ENCODE measurements at places on chromosomes 6 and 20.

DNA sequence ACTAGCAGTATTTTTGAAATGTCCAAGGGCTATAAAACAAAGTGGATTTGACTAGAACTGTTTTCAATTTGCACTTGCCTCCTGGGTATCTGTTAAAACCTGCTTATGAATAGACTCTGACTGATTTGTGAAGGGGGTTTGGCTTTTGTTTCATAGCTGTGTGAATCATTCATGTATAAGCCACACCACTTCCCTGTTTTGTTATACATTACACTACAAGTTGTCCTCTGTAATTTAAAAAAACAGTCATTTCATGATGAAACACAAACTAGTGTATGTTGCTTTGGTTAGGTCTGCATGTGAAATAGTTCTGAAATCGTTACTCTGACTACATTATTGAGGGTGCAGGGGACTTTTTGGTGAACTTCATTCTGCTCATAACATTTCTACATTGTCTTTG is 121.7 kb downstream of the NKAIN2 start:
- no peak for DNase-seq

- no peak for DNase-seq
These were observed 26.3 kb downstream of the FAM50B start for GRCh38 chr6:3875486-3875885.

DNA sequence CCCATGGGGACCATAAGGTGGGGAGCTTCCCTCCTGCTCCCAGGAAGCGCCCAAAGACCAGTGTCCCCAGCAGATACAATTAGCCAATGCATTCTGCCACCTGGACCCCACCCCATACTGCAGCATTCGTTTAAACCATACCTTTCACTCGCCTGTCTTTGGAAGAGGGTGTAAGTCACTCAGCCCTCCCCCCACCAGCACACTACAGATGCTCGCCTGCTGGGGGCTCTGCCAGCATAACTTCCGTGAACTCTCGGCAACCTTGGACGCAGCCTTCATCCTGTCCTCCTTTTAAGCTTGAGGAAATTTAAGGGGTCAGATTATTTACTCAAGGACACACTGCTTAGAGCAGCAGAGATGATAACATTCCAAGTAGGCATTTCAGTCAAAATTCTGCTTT is 94.4 kb upstream of the NAA20 start:
- DNase-seq: no peak

DNA sequence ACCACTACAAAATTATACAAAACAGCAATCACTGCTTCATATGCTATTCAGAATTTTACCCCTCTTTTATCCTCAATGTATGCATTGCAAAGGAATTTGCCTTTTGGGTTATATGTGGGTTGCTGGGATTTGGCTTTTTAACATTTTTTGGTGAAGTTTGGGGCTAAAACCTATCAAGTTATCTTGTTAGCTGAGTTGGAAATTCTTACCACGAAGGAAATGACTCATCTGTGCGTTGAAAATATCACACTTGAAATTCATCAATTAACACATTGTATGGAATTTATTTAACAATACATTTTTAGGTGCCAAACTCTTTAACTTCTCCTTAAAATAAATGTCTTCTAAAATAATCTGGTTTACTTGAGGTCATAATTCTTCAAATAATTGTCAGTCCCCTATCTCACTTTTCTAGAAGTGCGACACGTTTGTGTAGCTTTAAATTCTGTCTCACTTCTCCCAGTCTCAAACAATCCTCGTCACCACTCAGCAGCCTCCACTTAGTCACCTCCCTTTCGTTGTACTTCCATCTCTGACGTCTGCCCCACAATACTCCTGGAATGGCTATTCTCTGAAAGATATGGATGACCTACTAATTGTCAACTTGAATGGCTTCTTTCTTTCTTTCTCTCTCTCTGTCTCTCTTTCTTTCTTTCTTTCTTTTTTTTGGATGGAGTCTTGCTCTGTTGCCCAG is 88.5 kb downstream of the PHACTR1 start:
- DNase-seq: no peak

- DNase-seq: no peak
These were observed 96.2 kb downstream of the SLC22A23 start for GRCh38 chr6:3360727-3361045.

GRCh38 chr6:18507018-18507415 is 119.9 kb downstream of the RNF144B start:
- no peak for DNase-seq

DNA sequence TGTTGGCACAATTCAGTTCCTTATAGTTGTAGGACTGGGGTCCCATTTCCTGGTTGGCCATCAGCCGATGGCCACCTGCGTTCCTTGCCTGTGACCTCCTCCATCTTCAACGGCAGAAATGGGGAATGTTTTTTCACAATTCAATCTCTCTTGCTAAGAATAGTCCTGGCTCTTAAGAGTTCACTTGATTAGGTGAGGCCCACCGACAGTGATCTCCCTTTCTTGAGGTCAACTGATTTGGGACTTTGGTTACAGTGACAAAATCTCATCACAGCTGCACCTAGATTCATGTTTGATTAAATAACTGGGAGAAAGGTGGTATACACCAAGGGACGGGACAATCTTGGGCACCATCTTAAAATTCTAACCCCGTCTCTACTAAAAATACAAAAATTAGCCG is 139.1 kb upstream of the DTNBP1 start:
- no peak for DNase-seq

- no peak for DNase-seq
These were observed 102.0 kb downstream of the MAFB start for GRCh38 chr20:40587038-40587437.

DNA sequence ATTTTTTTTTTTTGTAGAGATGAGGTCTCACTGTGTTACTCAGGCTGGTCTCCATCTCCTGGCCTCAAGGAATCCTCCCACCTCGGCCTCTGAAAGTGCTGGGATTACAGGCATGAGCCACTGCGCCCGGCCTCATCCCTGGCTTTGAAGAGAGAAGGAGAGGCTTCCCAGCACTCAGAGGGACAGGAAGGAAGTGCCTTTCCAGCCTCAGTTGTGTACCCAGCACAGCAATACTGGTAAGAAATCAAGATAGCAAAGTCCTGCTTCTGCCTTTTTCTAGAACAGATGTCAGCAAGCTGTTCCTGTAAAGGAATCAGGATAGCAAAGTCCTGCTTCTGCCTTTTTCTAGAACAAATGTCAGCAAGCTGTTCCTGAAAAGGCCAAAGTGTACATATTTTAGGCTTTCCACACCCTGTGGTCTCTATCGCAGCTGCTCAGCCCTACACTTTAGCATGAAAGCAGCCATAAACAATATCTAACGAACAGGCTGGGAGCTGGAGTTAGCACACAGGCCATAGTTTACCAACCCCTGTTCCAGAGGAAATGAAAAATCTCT is 6.3 kb upstream of the PLTP start:
- DNase-seq: no peak

Measured in T-helper 2 cell treated with Interferon-gamma antibody and Interleukin-4, amounts not matched to agents 5 μg/mL and 100 μg/mL, for 36 hours (primary cell).